ENCODE measurements at places on chromosomes 11 and 22. TPM values are rescaled to one million over a fixed set of nuclear protein-coding genes. Genes with fewer than 3 reads are reported as not detected.

- H3K27ac ChIP-seq: no peak overlapping the region
- H3K4me3 ChIP-seq: no peak overlapping the region
- DNase-seq: no peak
- H3K27me3 ChIP-seq: no peaks in the 10 kb centered on the region
- no peaks in the 10 kb centered on the region for H3K36me3 ChIP-seq
These were observed 27.6 kb upstream of the CCDC34 start for GRCh38 chr11:27390318-27391295.

GRCh38 chr11:208181-208916 is 841 bp downstream of the RIC8A start:
- peaks cover 36% of the 10 kb centered on the region for H3K36me3 ChIP-seq
- peak overlapping the region; percentile 89 for H3K4me3 ChIP-seq
- H3K4me1 ChIP-seq: peaks cover 45% of the 10 kb centered on the region
- no peaks in the 10 kb centered on the region for H3K27me3 ChIP-seq
- DNase-seq: peak; percentile 84

- H3K36me3 ChIP-seq: no peaks in the 10 kb centered on the region
- H3K4me1 ChIP-seq: no peaks in the 10 kb centered on the region
- no peak for DNase-seq
These were observed 35.0 kb upstream of the BDNF start for GRCh38 chr11:27735281-27735680.

ALDH3B2 gene
- total RNA-seq: not detected

OR4C3 gene
- total RNA-seq: not detected

GRCh38 chr22:27834364-27835185 is 33.0 kb upstream of the MN1 start:
- H3K27me3 ChIP-seq: no peaks in the 10 kb centered on the region
- peaks cover 3% of the 10 kb centered on the region for H3K36me3 ChIP-seq
- no peak overlapping the region for H3K27ac ChIP-seq
- H3K4me1 ChIP-seq: peaks cover 12% of the 10 kb centered on the region
- no peak for DNase-seq
- no peak overlapping the region for H3K4me3 ChIP-seq

DNA sequence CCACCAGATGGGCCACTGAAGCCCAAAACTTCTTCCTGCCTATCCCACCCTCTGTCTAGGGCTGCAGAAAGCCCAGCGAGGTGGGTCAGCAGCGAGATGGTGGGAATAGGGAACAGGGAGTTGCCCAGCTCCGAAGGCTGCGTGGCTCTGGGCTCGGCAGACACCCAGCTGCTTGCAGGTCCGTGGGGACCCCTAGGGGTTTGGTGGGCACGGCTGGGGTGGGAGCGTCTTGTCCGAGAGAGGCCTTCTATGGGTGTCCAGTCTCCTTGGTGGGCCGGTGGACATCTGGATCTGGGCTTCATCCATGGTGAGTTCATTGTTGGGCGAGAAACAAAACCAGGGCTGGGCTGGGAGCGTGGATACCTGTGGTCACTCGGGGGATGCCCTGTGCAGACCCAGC is 1211.0 kb downstream of the BRD1 start:
- no peak overlapping the region for H3K4me3 ChIP-seq
- H3K36me3 ChIP-seq: no peaks in the 10 kb centered on the region
- no peaks in the 10 kb centered on the region for H3K27me3 ChIP-seq
- H3K27ac ChIP-seq: no peak overlapping the region
- no peak for DNase-seq

All from activated T-helper 1 cell treated with anti-CD3 and anti-CD28 coated beads, Interleukin-12 subunit alpha, Interleukin-12 subunit beta, Interleukin-2, Interleukin-4 antibody, amounts not matched to agents 30 ng/mL and 10 ng/mL and 1 ng/mL, durations not matched to agents 14 hours and 24 hours and 36 hours (primary cell).